H1 (cell line): ENCODE measurements at places on chromosomes 16 and 17.

GRCh38 chr16:85419503-85420408 lies 193.4 kb upstream of the GSE1 start:
- no peak for DNase-seq
- no peak overlapping the region for H3K27ac ChIP-seq
- no peaks in the 10 kb centered on the region for H3K36me3 ChIP-seq
- no peaks in the 10 kb centered on the region for H3K27me3 ChIP-seq
- no peak overlapping the region for H3K4me3 ChIP-seq

DNA sequence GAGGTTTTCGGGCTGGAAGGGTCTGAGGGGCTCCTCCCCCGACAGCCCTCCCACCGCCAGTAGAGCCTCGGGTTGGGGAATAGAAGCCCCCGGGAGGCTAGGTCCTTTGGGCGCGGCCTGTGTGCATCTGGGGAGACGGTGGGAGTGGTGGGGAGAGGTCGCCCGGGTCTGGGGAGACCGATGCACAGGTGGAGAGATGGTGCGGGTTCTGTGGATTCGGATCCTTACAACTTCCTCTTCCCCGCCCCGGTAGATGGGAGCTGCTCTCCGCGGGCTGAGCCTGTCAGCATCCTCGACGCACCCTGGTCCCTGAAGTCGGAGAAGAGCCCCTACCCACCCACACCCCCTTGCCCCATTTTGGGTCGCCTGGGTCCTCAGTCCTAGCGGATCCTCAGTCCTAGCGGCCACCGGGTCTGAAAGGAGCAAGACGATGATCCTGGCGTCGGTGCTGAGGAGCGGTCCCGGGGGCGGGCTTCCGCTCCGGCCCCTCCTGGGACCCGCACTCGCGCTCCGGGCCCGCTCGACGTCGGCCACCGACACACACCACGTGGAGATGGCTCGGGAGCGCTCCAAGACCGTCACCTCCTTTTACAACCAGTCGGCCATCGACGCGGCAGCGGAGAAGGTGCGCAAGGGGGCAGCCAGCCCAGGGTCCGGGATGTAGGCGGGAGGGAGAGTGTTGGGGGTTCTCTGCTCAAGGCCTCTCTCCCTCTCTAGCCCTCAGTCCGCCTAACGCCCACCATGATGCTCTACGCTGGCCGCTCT lies 790 bp downstream of the BCKDK start:
- peaks cover 18% of the 10 kb centered on the region; the same call in 1 of the 2 replicates for H3K36me3 ChIP-seq
- 0 out of 2 replicates have a peak, but pooled peaks cover 3% of the 10 kb centered on the region for H3K4me1 ChIP-seq
- H3K4me3 ChIP-seq = peak overlapping the region; percentile 87
- no peak for DNase-seq
- no peaks in the 10 kb centered on the region for H3K27me3 ChIP-seq

GRCh38 chr16:51121850-51122249 lies 29.2 kb downstream of the SALL1 start:
- peaks cover 12% of the 10 kb centered on the region for H3K4me1 ChIP-seq
- no peak for DNase-seq

- no peaks in the 10 kb centered on the region for H3K4me1 ChIP-seq
- H3K4me3 ChIP-seq = no peak overlapping the region
- no peaks in the 10 kb centered on the region for H3K36me3 ChIP-seq
- H3K27ac ChIP-seq = no peak overlapping the region
- DNase-seq = no peak
- H3K27me3 ChIP-seq = no peaks in the 10 kb centered on the region
Measured at GRCh38 chr16:23768581-23768980, 13.8 kb downstream of the CHP2 start.

DNA sequence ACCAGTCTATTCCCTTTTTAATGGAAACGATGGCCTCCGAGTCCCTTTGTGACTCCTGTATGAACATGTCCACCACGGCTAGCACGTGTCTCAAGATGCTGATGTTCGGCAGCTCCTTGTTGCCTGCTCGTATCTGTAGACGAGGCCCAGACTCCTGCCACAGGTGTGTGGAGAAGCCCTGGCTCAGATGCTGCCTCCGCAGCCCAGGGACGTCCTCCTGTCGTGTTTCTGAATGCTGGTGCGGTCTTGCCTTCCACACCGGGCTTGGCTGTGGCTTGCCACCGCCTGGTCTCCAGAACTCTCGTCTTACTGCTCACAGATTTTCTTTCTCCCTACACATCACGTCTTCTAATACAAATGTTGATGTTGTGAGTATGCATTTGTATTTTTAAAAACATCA lies 17.0 kb downstream of the FOXF1 start:
- no peak overlapping the region for H3K27ac ChIP-seq
- no peaks in the 10 kb centered on the region for H3K27me3 ChIP-seq
- no peak overlapping the region for H3K4me3 ChIP-seq
- no peaks in the 10 kb centered on the region for H3K36me3 ChIP-seq

DNA sequence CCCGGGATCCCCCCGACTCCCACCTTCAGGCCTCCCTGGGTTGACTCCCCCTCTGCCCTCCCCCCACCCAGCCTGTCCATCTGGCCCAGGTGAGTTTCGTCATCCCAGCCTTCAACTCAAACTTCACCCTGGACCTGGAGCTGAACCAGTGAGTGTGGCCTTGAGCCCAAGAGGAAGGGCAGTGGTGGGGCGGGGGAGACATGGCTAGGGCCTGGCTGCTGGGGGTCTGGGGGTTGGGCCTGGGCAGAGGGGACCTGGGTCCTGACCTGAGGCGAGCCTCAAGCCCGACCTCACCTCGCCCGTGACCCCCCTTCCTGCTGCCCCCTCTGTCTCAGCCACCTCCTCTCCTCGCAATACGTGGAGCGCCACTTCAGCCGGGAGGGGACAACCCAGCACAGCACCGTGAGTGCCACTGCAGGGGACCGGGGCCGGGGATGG lies 10.9 kb downstream of the ADAM11 start:
- peaks cover 19% of the 10 kb centered on the region for H3K4me1 ChIP-seq
- no peaks in the 10 kb centered on the region for H3K36me3 ChIP-seq
- no peaks in the 10 kb centered on the region for H3K27me3 ChIP-seq
- DNase-seq = no peak
- no peak overlapping the region for H3K4me3 ChIP-seq
- no peak overlapping the region for H3K27ac ChIP-seq
